ENCODE measurements at places on chromosomes 2 and 18. TPM values are rescaled to one million over a fixed set of nuclear protein-coding genes. Genes with fewer than 3 reads are reported as not detected.

IL36RN gene
- total RNA-seq = not detected

CRYBA2 gene
- total RNA-seq = not detected

GALNT5 gene
- total RNA-seq = 0.67 TPM

CYP26B1 gene
- total RNA-seq = 2.5 TPM

PRADC1 gene
- 49.5 TPM for total RNA-seq

ESCO1 gene
- 8.8 TPM for total RNA-seq

- no peaks in the 10 kb centered on the region for H3K36me3 ChIP-seq
- H3K4me3 ChIP-seq = no peak overlapping the region
- no peak for DNase-seq
- no peak overlapping the region for H3K27ac ChIP-seq
- H3K4me1 ChIP-seq = no peaks in the 10 kb centered on the region
Observed at GRCh38 chr2:240498958-240499260, 58.9 kb downstream of the ANKMY1 start.

- H3K4me1 ChIP-seq = no peaks in the 10 kb centered on the region
- no peaks in the 10 kb centered on the region for H3K36me3 ChIP-seq
- no peak for DNase-seq
Observed at GRCh38 chr2:9106338-9107167, 100.1 kb upstream of the ASAP2 start.

DNA sequence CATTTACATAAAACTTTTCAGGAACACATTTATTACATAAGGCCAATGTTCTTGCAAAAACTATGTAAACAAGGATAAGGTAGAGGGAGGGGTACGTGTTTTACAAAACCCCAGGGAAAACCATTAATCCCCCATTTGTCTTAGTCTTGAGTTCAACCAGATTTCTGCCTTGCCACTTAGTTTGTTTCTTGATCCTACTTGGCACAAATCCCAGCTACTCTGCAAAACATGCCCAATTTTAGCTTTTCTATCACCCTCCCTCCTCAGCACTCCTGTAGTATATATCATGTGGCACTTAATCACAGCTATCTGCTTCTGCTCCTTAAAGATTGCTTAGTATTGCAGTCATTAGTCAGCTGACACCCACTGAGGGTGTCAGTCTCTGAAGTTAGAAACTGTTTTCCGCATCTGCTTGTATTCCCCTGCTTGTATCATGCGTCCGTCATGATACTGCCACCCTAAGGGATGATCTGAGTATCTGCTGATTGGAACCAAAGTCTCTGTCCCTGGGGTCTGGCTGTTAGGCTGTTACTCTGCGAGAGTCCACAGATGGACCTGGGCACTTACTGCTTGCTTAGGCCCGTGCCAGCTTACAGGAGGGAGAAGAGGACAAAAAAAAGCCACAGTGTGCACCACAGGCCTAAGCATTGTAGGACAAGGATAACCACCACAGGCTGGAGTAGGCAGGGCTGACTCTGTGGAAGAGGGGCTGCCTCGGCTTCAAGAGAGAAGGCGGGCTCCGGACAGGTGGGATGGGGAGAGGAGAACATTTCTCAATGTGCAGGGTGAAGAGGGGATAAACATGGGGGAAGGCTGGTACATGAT, 82.2 kb downstream of the EPAS1 start:
- H3K36me3 ChIP-seq = peaks cover 100% of the 10 kb centered on the region
- H3K27ac ChIP-seq = no peak overlapping the region
- no peak for DNase-seq
- H3K27me3 ChIP-seq = no peaks in the 10 kb centered on the region
- H3K4me1 ChIP-seq = no peaks in the 10 kb centered on the region

- H3K4me1 ChIP-seq = no peaks in the 10 kb centered on the region
- no peaks in the 10 kb centered on the region for H3K27me3 ChIP-seq
- no peak for DNase-seq
- H3K36me3 ChIP-seq = no peaks in the 10 kb centered on the region
Observed at GRCh38 chr2:102664471-102664909, 45.1 kb downstream of the SLC9A2 start.

GRCh38 chr2:20015482-20016083, 3.1 kb upstream of the MATN3 start:
- H3K4me3 ChIP-seq = no peak overlapping the region
- H3K27me3 ChIP-seq = no peaks in the 10 kb centered on the region
- no peaks in the 10 kb centered on the region for H3K4me1 ChIP-seq
- no peaks in the 10 kb centered on the region for H3K36me3 ChIP-seq
- no peak for DNase-seq

- H3K36me3 ChIP-seq = no peaks in the 10 kb centered on the region
- H3K4me3 ChIP-seq = no peak overlapping the region
- H3K4me1 ChIP-seq = no peaks in the 10 kb centered on the region
- no peak overlapping the region for H3K27ac ChIP-seq
- no peak for DNase-seq
- H3K27me3 ChIP-seq = no peaks in the 10 kb centered on the region
Observed at GRCh38 chr18:71431689-71432088, 1112.5 kb downstream of the CBLN2 start.

GRCh38 chr18:65146482-65147021, 604.3 kb upstream of the CDH7 start:
- DNase-seq = no peak
- no peak overlapping the region for H3K27ac ChIP-seq
- H3K4me1 ChIP-seq = no peaks in the 10 kb centered on the region
- H3K27me3 ChIP-seq = no peaks in the 10 kb centered on the region
- H3K4me3 ChIP-seq = no peak overlapping the region
- H3K36me3 ChIP-seq = no peaks in the 10 kb centered on the region

DNA sequence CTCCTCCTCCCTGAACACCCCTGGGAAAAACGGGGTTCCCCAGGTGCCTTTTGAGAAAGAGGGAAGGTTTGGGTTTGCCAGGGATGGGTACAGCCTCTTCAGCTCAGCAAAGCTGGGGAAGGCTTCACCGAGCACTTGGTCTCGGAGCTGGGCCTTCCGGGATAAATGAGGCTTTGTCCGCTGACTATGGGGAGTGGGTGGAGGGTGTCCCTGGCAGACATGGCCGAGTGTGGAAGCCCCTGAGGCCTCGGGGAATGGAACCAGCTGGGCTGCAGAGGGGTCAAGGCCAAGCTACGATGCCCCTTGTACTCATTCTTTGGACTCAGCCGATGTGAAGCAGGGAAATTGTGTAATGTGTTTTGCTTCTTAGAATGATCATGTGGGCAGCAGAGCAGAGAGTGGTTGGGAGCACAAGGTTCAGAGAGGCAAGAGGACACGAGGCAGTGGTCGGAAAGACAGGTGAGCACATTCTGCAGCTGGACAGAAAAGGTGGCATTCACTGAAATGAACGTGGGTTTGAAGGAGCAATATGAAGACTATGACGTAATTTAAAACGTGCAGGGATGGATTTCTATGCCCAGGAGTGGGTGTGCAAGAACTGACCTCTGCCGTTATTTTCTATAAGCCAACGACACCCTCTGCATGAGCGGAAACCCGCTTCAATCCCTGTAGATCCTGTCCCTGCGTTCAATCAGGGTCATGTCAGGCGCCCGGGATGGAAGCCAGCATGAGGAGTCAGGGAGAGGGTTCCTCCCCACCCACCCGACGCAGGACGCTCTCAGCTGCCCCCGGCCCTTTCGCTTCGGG, 142.6 kb downstream of the PXDN start:
- H3K27ac ChIP-seq = peak overlapping the region; percentile 53
- H3K4me3 ChIP-seq = no peak overlapping the region
- H3K27me3 ChIP-seq = no peaks in the 10 kb centered on the region
- no peak for DNase-seq
- no peaks in the 10 kb centered on the region for H3K36me3 ChIP-seq
- H3K4me1 ChIP-seq = peaks cover 41% of the 10 kb centered on the region

Data from right atrium auricular region (tissue), 2 donors.